Kidney (tissue), 22 donors: ENCODE measurements at places on chromosomes 3 and 15.

- no peak for DNase-seq
These were observed 41.1 kb upstream of the NDUFB4 start for GRCh38 chr3:120554812-120555606.

DNA sequence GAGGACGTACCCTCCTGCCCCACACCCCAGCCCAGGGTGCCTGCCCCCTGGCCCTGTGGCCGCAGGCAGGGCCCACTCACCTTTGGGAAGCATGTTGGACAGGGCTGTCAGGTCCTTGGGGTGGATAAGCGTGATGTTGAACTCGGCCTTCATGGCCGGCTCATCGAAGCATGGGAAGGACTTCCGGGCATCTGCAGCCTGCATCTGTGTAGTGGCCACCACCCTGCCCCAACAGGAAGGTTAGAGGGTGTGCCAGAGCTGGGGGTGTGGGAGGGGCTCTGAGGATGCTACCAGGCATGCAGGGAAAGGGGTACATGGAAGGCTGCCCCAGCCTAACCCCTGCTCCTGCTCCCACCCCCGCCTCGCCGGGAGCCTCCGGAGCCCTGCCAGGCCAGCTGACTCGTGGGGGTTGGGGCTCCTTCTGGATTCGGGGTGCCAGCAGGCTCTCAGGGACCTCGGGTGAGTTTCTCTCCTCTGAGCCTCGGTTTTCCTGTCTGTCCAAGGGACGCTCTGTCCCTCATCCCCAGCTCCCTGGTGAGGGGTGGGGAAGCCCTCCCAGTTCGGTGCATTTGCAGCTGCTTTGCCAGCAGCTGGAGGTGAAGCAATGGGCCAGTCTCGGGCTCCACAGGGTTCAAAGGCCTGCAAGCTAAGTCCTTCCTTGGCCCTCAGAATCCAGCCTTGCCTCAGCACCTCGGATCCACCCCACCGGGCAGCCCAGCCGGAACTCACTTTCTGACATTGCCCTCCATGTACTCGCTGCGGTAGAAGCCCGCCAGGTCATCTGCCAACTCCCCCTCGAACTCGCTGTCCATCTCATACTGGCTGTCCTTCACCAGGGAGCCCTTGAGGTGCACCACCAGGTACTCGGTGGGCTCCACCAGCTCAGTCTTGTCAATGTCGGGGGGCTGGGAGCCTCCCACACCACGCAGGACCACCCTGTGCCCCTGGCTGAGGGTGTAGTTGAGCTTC, 9.1 kb downstream of the ANPEP start:
- no peak for DNase-seq

DNA sequence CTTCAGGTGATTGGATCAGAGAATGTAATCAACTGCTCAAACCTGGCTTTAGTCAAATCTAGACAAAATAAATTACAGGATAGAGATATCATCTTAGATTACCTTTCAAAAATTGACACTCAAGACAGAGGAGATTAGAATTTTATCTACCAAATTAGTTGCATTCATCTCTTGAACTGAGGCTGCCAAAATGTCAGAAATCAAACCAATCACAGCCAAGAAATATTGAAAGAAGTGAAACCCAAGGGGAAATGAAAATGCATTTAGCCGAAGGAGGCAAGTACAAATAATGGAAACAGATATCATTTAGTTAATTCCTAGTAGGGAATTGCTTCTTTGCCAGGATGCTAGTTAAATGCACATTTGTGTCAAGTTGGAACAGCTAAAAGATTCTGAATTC, 261.1 kb upstream of the PDZRN3 start:
- DNase-seq: no peak

DNA sequence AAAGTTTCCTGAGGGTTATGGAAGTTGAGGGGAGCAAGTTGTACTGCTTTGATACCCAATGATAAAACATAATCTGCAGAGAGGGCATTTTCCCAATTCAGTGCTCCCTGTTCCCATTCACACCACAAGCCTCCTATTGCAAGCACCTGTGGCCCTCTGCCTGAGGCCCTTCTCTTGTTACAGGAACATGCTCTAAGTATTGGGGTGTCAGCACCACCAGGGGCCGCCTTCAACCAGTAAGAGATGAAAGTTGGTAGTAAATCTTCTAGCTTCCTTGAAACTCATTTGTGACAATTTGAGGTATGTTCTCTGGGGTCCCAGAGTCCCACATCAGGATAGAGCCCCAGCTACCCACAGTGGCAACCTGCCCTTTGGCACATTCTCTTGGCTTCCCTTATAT, 265.4 kb upstream of the ARHGEF26 start:
- DNase-seq: no peak

GRCh38 chr15:60800299-60801072, 321.5 kb upstream of the ICE2 start:
- no peak for DNase-seq
